ENCODE measurements at places on chromosomes 11 and 22.

- no peak for DNase-seq
Observed at GRCh38 chr22:39184586-39185577, 32.4 kb upstream of the CBX7 start.

GRCh38 chr22:22753526-22754267 is 109.3 kb downstream of the GGTLC2 start:
- DNase-seq: peak; percentile 54

DNA sequence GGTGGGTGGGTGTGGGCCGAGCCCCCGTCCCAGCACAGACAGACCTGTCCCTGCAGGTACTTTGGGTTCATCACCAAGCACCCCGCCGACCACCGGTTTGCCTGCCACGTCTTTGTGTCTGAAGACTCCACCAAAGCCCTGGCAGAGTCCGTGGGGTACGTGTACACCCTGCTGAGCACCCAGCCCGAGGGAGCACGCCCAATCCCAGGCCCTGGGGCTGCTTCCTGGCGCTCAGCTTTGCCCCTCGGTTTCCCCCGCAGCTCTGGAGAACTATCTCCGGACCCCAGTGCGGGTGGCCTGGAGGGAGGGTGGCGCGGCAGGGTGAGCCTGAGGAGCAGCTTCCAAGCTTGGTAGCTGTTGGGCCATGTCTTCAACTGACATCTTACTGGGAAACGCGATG is 2.0 kb downstream of the FREY1 start:
- no peak for DNase-seq

GRCh38 chr22:19115628-19116027 is 6.6 kb downstream of the DGCR2 start:
- no peak for DNase-seq

DNA sequence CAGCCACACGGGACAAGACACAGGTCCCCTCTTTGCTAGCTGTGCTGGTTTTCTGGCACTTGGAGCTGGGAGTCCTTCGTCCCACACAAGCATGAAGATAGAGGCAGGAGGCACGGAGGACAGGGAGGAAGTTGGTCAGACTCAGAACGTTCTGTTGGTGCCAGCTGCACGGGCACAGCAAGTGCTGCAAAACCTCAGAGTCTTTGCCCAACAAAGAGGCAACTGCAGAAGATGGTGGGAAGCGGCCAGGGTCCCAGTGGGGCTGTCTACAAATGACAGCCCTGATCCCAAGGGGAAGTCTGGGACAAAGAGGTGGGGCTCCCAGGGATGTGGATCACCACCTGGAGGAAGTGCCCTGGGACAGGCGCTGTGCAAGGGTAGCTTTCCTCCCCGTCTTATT is 9.4 kb upstream of the OSM start:
- DNase-seq: no peak

DNA sequence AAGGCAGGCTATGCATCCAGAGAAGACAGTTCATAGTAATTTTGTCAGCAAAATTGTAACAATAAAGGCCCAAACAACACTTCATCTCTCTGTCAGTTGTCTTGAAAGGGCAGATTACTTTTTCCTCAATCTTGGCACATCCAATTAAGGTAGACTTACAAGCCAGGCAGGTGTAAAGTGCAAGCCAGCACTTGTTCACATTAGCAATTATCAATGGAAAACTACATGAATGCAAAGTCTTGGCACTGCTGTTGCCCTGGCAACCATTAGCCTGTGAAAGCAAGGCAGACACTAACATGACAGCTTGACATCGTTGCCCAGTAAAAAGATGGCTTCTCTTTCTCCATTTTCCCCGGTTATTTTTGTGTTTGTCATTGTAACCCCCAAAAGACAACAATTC is 677.2 kb upstream of the TENM4 start:
- no peak for DNase-seq

DNA sequence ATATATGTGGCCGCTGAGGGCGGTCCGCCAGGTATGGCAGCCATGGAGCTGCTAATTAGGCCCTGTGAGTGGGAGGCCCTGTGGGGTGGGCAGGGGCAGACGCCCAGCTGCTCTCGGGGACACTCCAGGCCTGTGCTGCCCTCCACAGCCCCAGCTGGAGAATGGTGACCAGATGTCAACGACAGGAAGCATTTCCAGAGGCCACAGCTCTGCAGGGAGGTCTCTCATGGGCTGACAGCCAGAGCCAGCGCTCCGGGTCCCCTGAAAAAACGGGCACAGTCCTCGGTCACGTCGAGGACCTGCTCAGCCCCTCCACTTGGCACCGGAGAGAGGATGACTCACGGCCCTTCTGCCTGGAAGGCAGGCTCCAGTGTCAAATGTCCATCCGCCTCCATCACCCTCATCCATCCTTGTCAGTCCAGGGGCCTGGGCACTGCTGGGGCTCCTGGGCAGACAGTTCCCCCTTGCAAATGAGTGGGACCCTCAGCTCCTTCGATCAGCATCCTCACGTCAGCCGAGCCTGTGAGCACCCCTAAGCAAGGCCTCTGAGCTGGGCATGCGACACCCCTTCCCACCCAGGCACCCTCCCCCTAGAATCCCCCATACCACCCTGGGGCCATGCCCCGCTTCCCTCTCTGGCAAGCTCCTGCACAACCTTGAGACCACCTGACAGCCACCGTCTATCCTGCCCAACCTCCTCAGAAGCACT is 1.9 kb downstream of the BID start:
- no peak for DNase-seq

GRCh38 chr11:88515002-88515401 is 177.5 kb upstream of the CTSC start:
- no peak for DNase-seq

DNA sequence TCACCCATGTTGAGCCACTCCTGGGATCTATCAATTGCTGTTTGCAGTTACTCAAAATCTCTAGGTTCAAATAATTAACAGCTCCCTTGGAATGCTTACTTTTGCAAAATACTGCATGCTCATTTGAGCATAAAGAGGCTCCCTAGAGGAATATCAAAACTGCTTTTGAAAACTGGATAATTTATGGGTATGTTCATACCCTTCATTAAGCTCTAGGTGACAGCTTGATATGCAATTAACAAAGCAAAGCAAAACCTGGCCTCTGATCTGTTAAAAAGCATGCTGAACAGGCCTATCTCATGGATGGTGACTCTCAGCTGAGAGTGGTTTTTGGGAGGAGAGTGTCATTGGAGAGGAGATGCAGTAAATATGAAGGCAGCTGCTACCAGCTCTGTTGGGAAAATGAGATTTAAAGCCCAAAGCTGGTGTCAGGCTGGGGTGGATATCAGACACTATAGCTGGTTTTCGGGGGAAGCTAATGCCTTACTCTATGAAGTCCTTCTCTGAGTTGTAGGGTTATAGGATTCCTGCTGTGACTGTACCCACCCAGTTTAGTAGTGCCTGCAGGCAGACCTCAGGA is 110.9 kb downstream of the RASSF10 start:
- DNase-seq: no peak

GRCh38 chr11:131904756-131905155 is 534.3 kb downstream of the NTM start:
- DNase-seq: no peak

GRCh38 chr11:65414776-65415498 is 7.7 kb upstream of the NEAT1 start:
- no peak for DNase-seq

GRCh38 chr22:32265882-32266767 is 11.0 kb upstream of the SLC5A4 start:
- DNase-seq: peak; percentile 72

DNA sequence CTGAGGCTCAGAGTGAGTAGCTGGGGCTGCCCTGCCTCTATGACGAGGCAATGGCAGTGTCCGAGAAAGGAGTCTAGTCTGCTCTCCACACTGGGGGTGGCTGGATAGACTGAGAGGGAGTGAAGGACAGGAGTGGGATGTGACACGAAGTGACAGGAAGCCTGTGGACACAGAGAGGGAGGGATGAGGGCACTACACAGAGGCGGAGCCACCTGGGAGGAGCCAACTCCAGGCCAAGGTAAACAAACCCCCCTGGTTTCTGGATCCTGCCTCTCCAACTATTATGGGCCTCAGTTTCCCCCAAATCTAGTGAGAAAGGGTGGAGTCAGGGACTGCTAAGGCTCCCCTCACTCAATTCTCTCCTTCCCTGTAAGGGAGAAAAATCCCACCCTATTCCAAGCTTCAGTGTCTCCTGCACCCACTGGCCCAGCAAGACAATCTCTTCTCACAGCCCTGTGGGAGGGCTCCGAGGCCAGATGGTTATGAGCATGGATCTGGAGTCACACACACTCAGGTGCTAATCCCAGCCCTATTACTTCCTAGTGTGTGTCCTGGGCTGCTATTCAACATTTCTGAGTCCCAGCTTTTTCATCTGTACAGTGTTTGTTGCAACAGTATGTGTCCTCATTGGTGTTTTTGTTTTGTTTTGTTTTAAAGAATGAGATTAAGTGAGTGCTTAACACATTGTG is 24.9 kb downstream of the ASPHD2 start:
- DNase-seq: no peak

GRCh38 chr11:86919557-86920210 is 35.5 kb downstream of the FZD4 start:
- no peak for DNase-seq

DNA sequence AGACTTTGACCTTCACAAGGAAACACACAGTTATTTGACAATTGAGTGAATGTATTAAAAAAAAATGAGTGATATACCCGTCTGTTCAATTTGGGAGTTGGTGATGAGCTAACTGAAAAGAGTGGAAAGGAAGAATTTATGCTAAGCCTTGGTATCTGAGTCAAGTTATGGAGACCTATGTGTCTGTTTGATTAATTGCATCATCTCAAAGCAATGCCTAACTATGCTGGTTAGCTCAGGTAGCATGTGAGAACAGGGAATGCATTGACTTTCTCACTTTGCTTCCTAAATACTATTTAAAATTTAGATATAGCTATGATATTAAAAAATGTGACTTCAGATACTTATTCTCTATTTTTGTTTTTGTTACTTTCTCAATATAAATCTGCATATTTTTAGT is 110.5 kb downstream of the DDX10 start:
- no peak for DNase-seq

GRCh38 chr11:93655581-93656255 is 5.8 kb upstream of the CEP295 start:
- DNase-seq: no peak

- no peak for DNase-seq
Observed at GRCh38 chr11:57274904-57275498, 38.0 kb upstream of the APLNR start.

DNA sequence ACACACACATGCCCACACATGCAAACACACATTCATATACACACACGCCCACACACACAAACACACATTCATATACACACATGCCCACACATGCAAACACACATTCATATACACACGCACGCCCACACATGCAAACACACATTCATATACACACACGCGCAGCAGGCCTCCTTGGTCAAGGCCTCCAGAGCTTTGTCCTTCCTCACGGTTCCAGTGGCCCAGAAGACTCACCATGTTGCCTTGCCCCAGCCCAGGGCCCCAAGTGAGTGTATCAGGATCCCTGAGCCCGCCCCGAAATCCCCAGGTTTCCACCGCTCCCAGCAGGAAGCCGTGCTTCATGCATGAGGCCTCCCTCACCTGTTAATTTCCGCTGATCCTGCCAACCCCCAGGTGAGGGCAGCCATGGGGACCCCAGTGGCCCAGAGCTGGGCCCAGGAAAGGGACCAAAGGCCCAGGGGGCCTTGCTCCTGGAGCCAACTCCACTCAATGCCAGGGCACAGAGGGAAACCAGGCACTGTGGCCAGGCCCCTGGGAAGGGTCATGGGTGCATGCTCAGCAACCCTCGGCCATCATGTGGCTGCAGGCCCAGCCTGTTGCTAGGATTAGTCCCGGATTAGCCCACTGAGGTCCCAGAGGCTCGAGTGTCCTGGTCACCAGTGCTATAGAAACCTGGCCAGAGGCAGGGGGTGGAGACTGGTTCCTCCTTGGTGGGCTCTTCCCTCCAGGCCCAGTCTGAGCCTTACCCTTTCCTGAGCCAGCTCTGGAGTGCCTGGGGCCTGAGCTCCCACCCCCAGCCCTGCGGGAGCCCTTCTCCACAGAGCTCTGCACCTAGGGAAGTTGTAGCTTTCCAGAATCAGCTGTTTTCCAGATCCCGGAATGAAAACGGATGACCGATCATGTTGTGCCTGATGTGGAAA is 34.4 kb downstream of the IGF2 start:
- DNase-seq: peak; percentile 10

GRCh38 chr11:65857500-65857852 is 504 bp downstream of the CFL1 start:
- no peak for DNase-seq

DNA sequence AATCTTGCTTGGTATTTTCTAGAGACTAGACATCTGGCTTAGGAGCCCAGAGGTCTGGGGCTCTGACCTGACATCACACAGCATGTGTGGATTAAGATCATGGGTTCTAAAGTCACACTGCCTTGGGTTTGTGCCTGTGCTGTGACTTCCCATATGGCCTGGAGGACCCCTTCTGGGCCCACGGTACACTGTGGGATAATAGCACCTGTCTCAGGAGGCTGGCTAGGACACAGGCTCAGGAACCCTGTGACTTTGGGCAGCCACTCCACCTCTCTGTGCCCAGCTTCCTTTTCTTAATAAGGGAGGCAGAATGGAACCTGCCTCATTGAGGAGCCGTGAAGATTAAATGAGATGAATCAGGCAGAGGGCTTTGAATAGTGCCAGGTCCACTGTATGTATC is 99.2 kb upstream of the B3GAT1 start:
- no peak for DNase-seq

- DNase-seq: no peak
Observed at GRCh38 chr11:18768472-18768901, 23.1 kb downstream of the PTPN5 start.

GRCh38 chr11:36019005-36019596 is 75.2 kb downstream of the LDLRAD3 start:
- no peak for DNase-seq

DNA sequence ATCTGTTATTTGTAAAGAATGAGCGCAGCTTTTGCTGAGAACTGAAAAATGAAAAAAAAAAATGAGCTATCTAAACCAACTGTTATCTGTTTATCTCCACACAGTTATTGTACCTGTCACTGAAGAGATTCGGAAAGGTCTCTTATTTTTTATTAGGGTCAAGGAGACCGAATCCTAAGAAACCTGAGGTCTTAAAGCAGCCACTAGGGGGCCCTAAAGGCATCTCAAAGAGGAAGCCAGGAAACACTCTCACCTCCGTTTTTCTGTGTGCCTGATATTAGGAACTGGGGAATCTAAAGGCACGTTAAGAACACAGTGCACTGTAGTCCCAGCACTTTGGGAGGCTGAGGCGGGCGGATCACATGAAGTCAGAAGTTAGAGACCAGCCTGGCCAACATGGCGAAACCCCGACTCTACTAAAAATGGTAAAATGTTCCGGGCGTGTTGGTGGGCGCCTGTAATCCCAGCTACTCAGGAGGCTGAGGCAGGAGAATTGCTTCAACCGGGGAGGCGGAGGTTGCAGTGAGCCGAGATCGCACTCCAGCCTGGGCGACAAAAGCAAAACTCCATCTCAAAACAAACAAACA is 3.5 kb upstream of the LARGE1 start:
- DNase-seq: peak; percentile 60

Measured in left colon (tissue), 2 donors.